ENCODE measurements at places on chromosomes 5 and 9.
A peak's percentile ranks its signal among the peaks of the same experiment; 100 is the strongest.

DNA sequence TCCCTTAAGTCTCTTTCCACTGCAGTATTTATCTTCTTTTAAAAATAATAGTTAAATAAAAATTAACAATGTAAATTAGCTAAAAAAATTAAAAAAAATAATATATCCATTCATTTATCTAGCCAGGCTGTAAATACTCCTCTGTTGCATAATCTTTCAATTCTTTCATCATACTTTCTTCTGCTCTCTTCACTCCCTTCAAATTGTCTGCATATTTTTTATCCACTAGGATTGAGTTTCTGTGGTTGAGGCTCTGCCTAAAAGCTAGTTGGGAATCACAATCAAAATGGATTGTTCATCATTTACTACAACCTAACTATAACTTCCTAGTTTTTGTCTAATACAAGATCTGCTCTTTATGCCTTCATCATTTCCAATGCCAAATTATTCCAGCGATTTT, 182.2 kb downstream of the PDE4D start:
- DNase-seq, result no peak

GRCh38 chr9:136082496-136083361, 12.4 kb downstream of the NACC2 start:
- no peak for DNase-seq

DNA sequence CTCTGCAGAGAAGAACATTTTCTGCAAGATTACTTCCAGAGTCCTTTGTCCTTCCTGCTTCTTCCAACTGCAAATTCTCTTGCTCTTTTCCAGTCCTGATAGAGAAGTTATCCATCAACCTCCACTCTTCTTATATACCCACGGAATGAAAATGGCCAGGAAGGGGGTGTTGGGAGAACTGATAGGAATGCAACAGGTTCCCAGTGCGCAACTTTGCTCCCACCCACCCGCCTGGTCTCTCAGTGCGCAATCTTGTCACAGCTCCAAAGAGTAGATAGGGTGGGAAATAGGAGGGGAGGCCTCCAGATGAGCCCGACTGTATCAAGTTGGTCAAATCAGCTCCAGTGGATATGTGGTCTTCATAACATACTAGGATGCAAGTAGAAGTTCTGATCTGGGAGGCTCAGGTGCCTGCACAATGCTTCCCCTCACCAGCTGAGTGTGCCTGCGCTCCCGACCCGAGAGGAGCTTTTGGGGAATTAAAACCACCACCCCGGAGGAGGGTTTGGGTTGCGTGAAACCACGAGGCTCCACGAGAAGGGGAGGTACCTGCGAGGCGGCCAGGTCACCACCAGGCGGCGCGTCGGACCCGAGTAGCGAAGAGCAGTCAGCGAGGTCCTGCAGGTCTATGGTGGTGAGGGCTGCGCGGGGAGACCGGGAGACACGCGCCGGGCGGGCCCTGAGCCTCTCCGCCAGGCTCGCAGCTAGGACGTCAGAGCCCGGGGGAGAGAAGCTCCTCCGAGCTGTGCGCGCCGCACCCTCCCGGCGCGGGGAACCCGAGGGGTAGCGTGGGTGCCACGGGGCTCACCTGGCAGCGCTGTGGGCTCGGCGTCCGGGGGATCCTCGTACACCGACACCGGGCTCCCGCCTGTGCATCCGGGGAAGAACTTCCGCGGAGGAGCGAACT, 835 bp downstream of the MCIDAS start:
- peak; percentile 87 for DNase-seq

DNA sequence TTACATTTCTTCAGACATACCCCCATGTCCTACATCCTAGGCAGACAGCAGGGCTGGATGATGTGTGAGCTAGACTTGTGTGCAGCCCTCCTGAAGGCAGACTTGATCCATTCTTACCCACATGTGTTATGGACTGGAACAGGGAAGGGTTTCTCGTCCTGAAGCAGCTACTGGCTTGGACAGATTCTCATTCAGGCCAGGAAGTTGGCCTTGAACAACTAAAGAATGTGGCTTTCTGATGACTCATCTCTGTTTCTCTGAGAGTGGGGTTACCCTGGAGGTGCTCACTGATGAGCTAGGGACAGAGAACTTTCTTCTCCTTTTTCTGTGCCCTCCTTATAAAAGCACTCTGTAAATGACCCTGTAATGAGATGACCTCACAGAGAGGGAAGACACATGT, 246.5 kb downstream of the PCSK5 start:
- DNase-seq, result no peak

DNA sequence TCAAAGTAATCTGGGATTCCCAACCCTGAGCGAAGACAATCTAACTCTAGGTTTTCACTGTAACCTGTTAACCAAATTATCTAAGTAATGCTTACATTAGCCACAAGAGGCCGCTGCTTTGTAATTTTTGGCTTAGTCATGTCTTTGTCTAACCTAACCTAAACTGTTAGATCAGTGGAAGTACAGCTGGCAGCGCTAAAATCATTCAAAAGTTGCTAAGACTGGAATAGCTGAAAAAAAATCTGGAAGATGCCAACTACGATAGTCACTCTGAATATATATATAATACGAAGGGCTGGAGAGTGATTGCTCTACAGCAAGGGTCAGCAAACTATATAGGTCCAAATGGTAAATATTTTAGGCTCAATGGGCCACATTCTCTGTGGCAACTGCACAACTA, 60.2 kb downstream of the FBXO38 start:
- DNase-seq, result peak; percentile 43

DNA sequence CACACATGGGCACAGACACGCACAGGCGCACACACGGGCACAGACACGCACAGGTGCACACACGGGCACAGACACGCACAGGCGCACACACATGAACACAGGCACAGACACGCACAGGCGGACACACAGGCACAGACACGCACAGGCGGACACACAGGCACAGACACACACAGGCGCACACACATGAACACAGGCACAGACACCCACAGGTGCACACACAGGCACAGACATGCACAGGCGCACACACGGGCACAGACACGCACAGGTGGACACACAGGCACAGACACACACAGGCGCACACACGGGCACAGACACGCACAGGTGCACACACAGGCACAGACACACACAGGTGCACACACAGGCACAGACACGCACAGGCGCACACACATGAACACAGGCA, 312.8 kb upstream of the IRX1 start:
- no peak for DNase-seq

- no peak for DNase-seq
Measured at GRCh38 chr5:35884773-35885172, 28.1 kb downstream of the IL7R start.

GRCh38 chr5:175388531-175388930, 55.5 kb downstream of the DRD1 start:
- no peak for DNase-seq

DNA sequence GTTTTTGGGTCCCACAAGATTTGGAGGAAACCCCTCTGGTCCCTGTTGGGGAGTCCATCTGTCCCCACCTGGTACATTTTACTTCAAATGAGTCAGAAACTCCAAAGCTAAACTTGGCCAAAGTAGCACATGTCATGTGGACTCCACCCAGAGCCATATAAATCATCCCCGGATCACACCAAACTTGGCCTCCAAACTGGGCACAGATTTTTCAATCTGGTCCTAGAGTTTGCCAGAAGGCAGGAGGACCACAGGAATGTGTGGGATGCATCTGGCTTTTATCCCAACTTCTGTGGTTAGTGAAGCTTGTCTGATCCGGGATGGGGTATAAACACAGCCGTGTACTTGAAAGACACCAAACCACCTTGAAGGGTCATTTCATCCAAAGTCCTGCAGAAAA, 66.3 kb downstream of the MAT2B start:
- DNase-seq, result no peak

DNA sequence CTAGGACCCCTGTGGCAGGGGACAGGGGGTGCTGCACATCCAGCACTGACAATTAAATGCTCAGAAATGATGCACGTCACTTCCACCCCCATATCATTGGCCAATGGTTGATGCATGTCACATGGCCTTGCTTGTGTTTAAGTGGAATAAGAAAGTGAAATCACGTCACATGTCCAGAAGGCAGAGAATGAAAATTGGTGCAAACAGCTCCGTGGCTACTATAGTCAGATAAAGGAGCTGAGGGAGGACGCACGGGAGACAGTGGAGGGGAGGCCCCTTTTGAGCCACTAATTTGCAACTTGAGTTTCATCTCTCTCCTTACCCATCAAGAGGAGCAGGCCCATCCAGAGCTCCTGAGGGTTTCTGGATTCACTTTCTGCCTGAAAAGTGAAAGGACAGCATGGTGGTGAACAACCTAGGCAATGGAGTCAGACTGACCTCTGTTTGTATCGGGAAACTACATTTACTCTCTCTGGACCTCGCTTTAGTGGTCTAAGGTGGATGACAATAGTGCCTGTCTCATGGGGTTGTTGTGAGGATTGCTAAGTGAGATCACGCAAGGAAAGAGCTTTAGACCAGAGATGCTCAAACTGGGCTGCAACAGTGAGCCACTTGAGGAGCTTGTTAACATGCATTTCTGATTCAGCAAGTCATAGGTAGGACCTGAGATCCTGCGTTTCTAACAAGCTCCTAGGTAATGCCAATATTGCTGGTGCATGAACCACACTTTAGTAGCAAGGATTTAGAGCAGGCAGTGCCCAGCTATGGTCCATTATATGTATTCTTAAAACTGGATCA, 133.9 kb upstream of the ADRA1B start:
- DNase-seq, result no peak

GRCh38 chr5:172074896-172075295, 68.5 kb upstream of the FBXW11 start:
- DNase-seq, result no peak

- DNase-seq, result no peak
Measured at GRCh38 chr9:3237121-3237520, 288.7 kb downstream of the RFX3 start.

- DNase-seq, result no peak
Measured at GRCh38 chr5:112492291-112492690, 73.2 kb upstream of the EPB41L4A start.

DNA sequence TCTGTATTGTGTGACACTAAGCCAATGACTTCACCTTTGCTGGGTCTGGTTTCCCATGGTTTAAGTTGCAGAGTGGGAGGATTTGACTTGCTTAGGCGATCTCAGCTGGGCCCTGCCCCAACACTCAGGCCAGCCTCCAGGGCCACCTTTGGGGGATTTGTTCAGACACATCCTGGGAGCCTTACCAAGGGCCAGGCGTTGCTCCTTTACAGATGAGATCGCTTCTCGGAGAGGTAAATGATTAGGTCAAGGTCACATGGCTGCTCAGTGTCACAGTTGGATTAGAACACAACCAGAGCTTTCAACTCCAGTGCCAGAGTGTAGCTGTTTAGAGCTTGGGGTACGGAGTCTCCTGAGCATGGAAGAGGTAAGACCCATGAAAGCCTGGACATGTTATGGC, 57.5 kb downstream of the COL27A1 start:
- DNase-seq, result no peak

GRCh38 chr9:123867034-123867433, 62.9 kb downstream of the DENND1A start:
- DNase-seq, result no peak

GRCh38 chr5:174733836-174734235, 9.5 kb downstream of the MSX2 start:
- DNase-seq, result no peak

DNA sequence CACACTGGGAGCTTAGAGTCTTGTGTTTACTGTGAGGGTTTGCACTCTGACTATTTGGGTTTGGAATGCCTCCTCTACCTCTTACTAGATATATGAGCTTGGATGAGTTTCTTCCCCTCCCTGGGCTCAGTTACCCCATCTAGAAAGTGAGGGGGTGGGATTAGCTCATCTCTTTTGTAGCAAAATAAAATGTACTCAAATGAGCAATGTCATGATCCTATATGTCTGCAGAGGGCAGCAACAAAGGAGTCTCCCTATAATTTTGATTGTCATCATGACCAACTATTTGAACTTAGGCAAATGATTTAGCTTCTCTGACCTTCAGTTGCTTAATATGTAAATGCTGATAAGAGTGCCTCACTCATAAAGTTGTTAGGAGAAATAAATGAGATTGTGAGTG, 109.0 kb downstream of the DPYSL3 start:
- DNase-seq, result no peak

DNA sequence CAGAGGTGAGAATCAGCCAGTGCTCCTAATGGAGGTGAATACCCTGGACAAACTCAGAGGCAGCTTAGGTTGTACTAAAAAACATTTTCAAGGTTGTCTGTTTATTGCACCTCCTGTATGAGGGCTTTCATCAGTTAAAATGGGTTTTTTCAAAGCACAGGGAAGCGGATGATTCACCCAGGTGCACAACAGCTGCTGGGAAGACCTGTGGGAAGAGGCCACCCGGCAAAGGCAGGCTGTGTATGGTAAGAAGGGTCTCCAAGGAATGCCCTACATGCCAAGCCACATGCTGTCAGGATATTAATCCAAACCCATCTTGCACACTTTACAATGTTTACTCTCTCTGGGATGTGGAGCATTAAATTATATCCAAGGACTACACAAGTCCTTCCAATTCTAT, 14.7 kb downstream of the SIL1 start:
- no peak for DNase-seq

DNA sequence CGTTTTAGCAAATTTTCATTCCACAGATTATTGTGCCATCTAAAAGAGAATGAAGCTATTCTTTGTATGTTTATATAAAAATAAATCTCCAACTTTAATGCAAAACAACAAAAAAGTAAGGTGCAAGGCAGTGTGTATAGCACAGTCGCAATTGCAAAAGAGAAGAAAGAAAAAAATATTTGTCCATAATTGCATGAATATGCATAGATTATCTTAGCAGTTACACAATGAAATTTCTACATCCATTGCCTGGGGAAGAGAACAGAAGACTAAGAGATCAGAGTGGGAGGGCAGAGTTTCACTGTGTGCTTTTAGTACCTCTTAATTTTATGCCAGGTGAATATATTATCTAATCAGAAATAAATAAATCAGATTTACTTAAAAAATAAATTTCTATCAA, 86.4 kb upstream of the LHFPL2 start:
- no peak for DNase-seq

DNA sequence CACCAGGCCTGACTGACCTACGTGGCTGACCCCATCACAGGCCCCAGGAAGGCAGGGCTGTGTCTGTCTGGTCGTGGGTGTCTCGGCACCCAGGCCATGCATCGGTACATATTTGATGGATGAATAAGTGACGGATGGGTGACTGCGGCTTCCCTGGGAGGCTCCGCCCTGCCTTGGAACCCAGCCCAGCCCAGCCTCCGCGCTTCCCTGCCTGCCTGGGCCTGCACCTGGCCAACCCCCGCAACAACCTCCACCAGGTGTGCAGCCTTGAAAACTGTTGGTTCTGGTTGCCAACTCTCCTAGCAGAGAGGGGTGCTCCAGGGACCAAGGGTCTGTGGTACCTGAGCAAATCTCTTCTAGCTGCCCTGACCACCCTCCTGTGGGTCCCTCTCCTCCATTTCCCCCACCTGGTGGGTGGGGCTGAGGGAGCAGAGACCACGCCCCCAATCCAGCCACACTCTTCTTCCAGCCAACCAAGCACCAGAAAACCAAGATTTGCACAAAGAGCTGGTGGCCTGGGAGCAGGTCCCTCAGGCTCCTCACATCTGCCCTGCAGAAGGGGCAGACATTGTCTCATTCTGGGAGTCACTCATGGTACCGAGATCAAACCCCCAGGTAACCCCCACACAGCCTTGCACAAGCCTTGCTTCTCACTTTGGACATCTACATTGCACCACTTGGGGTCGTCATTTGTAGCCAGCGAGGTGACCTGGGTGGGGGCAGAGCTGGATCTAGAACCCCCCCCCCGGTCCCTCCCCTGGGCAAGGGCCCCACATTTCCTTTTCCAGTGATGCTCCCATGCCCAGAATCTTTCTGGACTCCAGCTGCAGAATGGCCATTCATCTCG, 100.6 kb upstream of the IER5L start:
- DNase-seq, result no peak

Measured in retina (tissue), 1 donor.